Smooth muscle cell of the pulmonary artery (primary cell): ENCODE measurements at places on chromosomes 13 and 19. TPM values are rescaled to one million over a fixed set of nuclear protein-coding genes. Genes with fewer than 3 reads are reported as not detected.

Gene SLITRK6
- 0.39 and 0.53 TPM in 2 replicates for total RNA-seq

Gene OR7A5
- not detected in 2 replicates for total RNA-seq

Gene SGCG
- total RNA-seq: 0.07 and 0.52 TPM in 2 replicates

Gene C1QTNF9B
- total RNA-seq: not detected in 2 replicates

Gene PLA2G4C
- 23.6 and 26.0 TPM in 2 replicates for total RNA-seq

Gene ZNF738
- total RNA-seq: 2.6 and 3.1 TPM in 2 replicates

Gene TMEM86B
- 2.3 and 2.8 TPM in 2 replicates for total RNA-seq

Gene ZIM2
- not detected in 2 replicates for total RNA-seq
